ENCODE measurements at places on chromosomes 12 and 14.
A peak's percentile ranks its signal among the peaks of the same experiment; 100 is the strongest.

- DNase-seq, result no peak
These were observed 4.3 kb upstream of the HIF1A start for GRCh38 chr14:61690982-61691381.

DNA sequence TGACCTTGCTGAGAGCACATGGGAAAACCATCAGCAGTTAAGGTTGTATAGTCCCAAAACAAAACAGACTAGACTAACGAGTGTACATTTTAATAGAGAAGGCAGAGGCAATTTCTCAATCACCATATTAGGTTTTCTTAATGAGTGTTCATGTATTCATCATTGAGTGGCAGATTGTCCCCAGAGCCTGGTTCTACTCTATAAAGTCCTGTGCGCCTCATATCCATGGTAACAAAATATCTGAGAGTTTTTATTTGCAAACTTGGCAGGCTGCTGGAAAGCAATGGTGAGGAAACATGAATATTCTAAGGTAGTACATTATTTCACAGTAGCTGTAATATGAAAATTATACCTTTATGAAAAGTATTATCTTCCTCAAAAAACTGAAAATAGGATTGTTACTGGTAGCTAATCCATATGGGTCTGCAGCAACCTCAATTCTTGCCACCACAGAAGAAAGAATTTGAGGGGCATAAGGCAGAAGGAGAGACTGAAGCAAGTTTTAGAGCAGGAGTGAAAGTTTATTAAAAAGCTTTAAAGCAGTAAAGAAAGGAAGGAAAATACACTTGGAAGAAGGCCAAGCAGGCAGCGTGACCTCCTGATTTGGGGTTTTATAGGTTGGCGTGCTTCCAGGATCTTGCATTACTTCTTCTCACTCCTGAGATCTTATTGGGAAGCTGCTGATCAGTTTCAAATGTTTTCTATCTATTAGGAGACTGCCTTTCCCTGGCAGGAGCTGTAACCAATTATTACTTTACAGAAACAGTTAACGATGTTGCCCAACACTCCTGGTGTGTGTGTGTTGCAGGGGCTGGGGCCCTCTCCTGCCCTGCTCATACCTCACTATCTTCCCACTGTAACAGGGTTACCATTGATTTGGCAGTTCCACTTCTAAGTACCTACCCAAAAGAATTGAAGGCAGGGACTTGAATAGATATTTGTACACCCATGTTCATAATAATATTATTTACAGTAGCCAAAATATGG, 154.0 kb upstream of the NUDT4 start:
- DNase-seq, result no peak

- no peak for DNase-seq
These were observed 24.2 kb upstream of the INF2 start for GRCh38 chr14:104665114-104665656.

DNA sequence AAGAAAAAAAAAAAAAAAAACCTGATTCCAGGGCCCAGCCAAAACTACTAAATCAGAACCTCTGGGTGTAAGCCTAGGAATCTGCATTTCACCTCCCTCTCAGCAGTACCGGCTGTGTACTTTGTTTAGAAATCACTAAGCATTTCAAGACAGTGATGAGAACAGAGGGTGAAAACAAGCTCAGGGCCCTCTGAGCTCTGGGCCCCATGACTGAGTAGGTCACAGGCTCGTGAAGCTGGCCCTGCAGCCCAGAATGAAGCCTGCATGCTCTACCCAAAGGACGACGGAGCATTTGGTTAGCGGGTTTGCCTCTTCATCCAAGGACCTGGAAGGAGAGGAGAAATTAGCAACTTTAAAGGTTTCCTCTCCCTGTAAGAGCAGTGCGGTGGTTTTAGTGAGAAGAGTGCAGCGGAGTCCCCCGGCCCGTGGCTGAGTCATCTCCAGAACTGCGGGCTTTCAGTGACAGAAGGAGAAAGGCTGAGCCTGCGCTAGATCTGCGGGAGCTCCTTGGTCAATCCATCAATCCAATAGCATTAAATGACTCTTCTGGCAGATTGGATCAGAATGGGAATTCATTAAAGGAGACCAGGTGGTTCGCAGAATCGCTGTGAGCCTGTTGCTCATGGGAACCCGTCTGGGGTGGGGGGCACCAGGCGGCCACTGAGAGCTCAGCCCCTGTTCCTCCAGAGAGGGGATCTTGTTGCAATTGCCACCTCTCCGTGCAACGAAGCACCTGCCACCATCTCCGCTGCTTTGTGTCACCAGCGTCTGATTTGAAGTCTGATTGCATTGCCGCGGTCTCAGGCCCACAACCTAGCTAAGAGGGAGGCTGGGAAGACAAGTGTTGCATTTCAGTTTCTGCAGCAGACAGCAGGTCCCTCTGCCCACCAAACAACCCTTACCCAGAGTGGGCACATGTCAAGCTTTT, 7.3 kb downstream of the IL31 start:
- peak; percentile 17 for DNase-seq

DNA sequence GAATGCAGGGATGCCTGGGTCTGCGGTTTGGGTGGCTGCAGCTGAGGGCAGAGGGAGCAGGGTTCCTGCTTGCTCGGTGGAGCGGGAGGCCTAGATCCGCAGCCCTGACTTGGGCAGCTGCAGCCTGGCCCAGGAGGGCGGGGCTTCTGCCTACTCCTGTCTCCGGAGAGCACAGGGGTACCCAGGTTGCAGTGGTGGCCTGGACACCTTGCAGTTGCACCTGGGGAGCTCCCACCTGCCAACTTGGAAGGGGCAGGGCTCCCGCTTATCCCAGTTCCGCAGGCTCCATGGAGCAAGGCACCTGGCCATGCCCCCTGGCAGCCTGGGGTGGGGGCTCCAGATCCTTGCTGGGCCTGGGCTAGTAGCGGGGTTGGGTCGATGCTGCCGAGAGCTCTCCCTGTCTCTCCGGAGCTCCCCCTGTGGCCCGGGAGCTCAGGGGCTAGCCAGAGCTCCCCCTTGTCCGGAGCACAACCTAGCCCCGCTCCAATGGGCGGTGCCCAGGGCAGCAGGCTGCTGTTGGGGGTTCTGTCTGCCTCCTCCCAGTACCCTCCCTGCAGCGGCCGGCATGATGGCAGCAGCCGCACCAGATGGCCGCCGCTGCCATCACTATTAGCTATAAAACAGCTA, 136.4 kb downstream of the PTPRR start:
- DNase-seq, result no peak

DNA sequence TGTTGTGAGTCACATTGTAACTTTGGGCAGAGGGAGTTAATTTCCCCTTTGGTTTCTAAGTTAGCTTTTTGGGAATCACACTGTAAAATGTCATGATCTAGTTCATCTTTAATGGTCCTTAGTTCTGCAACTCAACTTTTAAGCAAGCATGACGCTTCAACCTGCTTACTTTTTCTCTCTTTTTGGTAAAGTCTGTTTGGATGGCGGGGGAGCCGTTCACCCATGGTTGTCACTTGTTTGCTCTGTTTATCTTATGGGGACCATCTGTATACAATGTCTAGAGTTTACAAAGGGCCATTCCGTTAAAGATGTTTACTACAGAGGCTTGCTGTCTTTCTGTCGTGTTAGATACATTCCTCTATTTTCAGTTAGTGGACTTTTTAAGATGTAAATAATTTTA, 172.0 kb downstream of the SRGAP1 start:
- DNase-seq, result no peak

DNA sequence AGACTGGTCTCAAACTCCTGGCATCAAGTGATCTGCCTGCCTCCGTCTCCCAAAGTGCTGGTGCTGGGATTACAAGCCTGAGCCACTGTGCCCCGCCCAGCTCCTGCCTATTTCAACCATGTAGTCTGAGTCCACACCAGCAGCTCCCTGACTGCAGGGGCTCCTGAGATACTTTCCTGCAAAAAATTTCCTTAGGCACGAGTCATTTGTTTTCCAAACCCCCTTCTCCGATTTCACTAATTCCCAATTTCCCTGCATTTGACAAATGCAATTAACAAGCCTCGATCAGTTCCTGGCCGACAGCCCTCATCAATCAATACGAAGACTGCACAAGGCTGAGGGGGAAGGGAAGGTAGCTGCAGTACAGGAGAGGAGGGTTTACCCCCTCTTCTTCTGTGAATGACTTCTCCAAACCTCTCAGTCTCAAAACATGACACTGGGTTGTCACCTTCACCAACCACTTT, 10.1 kb downstream of the PSMB5 start:
- DNase-seq, result no peak

- no peak for DNase-seq
These were observed 64.8 kb upstream of the BEGAIN start for GRCh38 chr14:100651999-100652508.

DNA sequence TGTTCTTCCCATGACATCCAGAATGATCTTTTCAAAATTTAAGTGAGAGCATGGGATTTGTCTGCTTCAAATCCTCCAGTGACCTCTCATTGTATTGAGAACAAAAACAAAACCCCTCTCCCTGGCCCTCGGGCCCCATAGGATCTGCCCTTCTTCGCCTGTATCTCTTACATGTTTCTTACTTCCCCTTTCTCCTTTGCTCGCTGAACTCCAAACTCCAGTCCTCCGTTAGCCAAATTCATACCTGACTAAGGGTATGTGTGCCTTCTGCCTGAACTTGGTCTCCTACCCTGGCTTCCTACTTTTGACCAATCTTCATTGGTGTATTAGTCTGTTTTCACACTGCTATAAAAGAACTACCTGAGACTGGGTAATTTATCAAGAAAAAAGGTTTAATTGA, 13.2 kb upstream of the TSPAN11 start:
- no peak for DNase-seq

DNA sequence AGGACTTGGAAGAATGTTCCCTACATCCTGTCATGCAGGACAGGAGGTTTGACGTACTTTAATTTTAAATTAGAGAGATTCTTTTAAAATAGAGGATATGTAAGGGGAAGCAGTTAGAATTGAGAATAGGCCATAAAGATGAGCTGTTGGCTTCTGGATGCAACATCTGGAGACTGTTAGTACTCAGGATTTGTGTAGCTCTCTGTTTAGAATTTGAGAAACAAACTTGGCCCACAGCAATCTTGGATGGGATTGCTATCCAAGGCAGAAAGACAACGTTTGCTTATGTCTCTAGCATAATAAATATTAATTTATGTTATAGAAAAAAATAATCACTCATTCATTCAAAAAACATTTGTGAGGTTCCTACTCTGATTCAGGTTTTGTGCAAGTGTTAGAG, 398.4 kb upstream of the NOVA1 start:
- no peak for DNase-seq

DNA sequence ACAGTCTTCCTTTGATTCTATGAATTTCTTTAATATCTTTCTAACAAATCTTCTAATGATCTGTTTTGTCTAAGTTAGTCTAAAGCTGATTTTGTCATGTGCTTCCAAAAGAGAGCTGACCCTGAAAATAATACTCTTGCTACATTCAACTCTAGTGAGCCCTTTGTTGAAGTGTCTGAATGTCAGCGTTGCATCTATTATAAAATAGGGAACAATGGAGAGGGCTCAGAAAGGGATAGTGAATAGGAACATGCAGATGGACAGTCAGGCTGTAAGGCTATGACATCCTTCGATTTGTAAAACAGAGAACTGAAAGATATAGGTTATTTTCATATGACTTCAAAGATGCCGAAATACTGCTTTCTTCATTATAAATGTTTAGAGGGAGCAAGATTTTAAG, 304.5 kb downstream of the GALC start:
- no peak for DNase-seq

- DNase-seq, result no peak
These were observed 53.0 kb upstream of the BCL11B start for GRCh38 chr14:99325016-99325415.

DNA sequence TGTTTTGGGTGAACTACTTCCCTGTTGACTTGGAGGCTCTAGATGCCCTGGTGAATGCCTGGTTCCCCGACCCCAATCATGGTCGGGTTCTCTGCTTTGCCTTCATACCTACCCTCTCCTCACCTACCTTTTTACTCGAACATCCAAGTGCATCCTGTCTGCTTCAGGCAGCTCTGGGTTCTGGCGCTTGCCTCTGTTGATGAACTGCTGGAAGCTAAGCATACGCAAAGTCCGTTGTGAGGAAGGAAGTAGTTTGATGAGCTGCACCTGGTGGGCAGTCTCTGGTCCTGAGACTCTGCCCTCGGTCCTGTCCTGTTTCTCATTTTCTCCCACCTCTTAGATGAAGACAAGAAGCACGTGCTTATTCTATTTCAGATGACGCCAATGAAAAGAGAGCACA, 13.6 kb downstream of the KCNH3 start:
- no peak for DNase-seq

GRCh38 chr12:94039914-94040313, 108.5 kb upstream of the PLXNC1 start:
- DNase-seq, result no peak

DNA sequence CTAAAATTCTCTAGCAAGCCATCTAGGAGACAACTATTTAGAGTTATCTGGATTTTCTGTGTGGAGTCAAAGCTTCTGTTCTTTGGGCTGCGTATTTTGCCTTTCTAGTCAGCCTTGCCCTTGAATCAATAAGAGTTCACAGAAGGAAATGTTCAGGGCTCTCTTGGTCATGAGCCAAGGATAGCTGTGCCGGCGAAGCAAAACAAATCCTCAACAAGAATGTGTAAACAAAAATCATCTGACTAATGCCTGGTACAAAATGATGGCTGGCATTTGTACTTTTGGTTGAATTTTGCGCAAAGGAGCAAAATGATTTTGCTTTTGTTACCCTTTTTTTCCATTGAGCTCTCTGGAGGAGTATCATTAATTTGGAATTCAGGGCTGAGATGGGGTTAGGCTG, 171.1 kb downstream of the DACT1 start:
- DNase-seq, result no peak

GRCh38 chr12:50276912-50277671, 6.2 kb downstream of the LIMA1 start:
- DNase-seq, result no peak

- DNase-seq, result no peak
These were observed 97.9 kb downstream of the RERGL start for GRCh38 chr12:17992002-17992656.

DNA sequence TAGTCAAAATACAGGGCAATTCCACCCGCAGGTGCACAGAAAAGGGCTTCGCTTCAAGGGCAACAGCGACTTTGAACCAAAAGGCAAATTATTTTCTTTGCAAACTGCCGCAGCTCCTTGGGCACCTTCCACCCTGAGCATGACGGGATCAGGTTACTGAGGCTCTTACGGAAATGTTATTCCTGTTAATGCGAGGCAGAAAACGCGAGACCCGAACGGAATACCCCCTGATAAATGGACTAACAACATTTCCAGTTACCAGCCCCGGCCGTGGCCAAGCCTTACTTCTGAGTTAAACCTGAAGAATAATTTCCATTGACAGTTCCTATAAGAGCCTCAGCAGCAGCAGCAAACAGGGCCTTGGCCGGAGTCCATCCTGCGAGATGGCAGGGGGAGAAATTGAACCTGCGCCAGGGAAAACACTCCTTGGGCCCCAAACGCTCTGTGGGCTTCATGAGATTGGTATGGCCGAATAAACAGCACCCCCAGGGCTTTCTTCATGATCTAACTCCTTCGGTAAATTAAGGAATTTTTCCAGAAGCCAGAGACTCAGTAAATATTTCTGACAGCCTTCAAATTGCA, 70.0 kb upstream of the DICER1 start:
- no peak for DNase-seq

- DNase-seq, result no peak
These were observed 886.7 kb downstream of the NRXN3 start for GRCh38 chr14:79056879-79057278.

GRCh38 chr14:92585981-92586937, 72.7 kb downstream of the RIN3 start:
- no peak for DNase-seq

- DNase-seq, result no peak
These were observed 1202.3 kb downstream of the GALC start for GRCh38 chr14:86790408-86791364.

- DNase-seq, result no peak
These were observed 89.7 kb downstream of the RFX4 start for GRCh38 chr12:106672314-106673025.
